ENCODE measurements at places on chromosomes 3 and 15.

GRCh38 chr3:181530584-181530983, 181.1 kb upstream of the SOX2 start:
- DNase-seq, result no peak

DNA sequence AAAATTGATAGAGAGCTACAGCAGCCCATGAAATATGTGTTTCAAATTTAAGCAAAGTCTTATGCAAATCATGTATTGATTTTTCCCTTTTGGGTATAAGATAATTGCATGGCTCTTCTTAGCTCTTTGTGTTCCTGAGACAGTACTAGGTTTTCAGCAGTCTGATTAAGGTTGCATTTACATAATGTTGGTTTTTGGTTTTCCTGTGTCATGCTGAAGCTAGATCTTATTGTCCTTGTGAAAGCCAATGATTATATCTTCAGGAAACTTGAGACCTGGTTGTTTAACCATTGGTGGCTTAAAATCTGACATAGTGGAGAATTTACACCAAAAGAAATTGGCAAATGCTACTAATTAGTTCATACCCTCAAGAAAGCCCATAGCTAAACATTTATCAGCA, 392.6 kb downstream of the ZPLD1 start:
- DNase-seq, result no peak

DNA sequence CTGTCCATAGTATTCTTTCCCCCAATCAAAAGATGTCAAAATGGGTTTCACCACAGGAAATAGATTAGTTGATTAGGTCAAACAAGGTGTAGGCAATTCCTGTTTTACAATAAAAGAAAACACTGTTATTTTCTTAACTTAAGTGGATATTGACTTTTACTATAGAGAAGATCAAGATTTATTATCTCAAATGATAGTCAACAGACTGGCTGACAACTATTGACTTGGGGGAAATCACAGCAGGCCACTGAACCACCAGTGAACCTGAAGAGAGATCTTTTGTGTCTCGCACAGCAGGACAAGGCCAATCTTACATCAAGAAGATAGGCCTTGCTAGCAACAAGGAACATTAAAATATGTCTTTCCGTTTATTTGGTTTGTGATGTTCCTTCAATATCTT, 1187.6 kb downstream of the SI start:
- DNase-seq, result no peak

DNA sequence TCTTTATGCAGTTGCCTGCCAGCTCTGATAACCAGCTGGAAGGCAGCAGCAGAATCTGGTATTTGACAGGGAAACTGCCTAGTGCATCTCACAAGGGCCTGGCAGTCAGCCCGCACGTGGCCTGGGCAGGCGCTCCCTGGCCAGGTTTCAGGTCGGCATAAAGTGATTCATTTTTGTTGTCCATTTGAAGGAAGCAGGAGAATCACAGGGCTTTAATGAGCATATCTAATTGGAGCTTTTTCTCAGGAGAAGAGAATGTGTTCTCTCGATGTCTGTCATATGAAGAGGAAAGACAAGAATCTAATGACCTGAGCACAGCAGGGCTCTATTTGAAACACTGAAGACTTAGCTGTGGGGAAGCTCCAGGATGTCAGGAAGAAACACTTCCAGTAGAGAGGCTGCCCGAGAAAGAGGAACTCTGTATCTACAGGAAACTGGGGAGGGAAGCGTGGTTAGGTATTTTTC, 98.8 kb upstream of the MB21D2 start:
- DNase-seq, result no peak

GRCh38 chr15:65611888-65612615, 1.1 kb upstream of the INTS14 start:
- DNase-seq, result no peak

DNA sequence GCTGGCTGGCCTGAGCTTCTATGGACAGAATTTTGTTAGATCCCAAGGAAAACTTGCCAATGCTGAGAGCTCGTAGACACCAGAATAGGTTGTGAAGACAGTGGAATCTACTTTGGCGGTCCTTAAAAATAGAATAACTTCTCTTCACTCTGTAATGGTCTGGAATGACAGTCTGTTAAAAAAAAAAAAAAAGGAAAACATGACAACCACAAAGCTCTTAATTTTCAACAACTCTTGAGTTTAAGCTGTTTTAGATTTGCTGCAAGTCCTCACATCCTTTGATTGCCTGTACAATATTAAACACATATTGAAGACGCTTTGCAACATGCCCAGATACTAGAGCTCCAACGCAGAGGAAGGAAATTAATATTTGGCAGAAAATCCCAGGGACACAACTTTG, 122.8 kb upstream of the GALNT15 start:
- no peak for DNase-seq

DNA sequence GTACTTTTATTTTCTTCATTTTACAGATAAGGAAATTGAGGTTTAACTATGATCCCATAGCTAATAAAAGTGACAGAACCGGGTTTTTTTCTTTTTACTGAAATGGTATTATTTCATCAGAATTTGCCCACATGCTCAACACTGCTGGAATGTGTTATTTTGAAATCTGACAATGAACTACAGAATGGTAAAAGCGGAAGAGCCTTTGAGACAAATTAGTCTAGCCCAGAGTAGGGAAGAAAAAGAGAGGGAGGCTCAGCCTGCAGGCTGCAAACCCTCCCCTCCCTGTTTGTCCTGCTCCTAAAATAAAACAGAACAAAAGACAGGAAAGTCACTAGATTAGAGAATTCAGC, 100.3 kb upstream of the LIPC start:
- DNase-seq, result no peak

- DNase-seq, result no peak
Observed at GRCh38 chr15:33029109-33029652, 165.3 kb downstream of the FMN1 start.

GRCh38 chr3:57559526-57559925, 3.5 kb downstream of the PDE12 start:
- DNase-seq, result no peak

DNA sequence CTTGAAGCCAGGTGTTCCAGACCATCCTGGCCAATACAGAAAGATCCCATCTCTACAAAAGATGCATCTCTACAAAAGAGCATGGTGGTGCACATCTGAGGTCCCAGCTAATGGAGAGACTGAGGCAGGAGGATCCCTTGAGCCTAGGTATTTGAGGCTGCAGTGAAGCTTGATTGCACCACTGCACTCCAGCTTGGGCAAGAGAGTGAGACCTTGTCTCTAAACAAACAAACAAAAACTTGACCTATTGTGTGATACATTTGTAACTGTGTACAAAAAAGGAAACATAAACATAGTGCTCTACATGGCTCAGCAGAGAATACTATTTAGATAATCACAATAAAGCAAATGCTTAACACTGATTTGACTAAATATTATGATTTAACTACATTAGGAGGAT, 18.7 kb downstream of the ANPEP start:
- DNase-seq, result no peak

DNA sequence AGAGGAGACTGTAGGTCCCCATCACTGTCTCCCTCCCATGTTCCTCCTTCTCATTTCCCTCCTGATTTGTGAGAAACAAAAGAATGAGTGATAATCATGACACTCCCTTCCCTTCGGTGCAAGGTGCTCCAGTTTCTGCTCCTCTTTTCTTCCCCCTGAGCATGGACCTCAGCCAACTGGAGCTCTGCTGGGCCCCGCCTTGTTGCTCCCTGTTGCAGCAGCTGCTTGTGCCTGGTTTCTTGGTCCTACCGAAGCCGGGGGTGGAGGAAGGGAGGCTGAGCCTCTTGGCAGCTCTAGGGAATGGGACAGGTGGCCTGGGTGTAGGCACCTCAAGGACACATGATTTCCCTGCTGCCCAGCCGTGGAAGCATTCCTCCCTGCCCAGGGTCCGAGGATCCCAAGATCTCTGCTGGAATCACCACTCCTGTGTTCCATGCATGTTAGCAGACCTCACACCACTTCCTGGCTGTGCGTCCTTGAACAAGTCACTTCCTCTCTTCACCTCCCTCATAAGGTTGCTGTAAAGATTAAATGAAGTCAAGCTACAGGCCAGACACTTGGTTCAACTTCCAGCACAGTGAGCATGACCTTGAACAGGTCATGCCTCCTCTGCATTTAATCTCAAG, 131.6 kb upstream of the ABHD17C start:
- DNase-seq, result no peak

DNA sequence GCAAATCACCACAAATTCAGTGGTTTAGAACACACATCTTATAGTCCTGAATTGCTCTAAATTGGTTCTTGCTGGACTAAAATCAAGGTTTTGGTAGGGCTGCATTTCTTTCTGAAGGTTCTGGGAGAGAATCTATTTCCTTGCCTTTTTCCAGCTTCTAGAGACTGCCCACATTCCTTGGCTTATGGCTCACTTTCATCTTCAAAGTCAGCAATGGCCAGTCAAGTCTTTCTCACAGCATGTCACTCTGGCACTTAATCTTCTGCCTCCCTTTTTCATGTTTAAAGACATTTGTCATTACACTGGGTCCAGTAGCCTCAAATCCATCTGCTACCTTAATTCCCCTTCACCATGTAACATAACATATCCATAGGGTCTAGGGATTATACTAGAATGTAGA, 149.0 kb downstream of the NEK10 start:
- no peak for DNase-seq

- DNase-seq, result no peak
Observed at GRCh38 chr3:108200024-108200423, 22.2 kb downstream of the IFT57 start.

- DNase-seq, result no peak
Observed at GRCh38 chr3:49614936-49615335, 59.2 kb upstream of the APEH start.

DNA sequence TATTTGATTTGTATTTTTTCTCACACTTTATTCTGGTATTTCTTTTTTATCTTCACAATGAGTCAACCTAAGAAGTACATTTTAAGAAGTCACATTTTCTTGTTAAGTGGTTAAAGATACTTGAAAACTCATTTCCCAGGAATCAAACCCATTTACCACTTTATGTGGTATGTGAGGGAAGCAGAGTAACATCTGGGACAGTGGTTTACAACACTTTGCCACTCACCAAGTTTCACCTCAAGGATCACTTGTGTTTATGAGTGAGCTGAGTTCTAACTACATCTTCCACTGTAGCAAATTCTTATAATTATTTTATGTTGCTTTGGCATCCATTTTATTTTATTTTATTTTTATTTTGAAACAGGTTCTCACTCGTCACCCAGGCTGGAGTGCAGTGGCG, 53.8 kb downstream of the IGSF11 start:
- DNase-seq, result no peak

- no peak for DNase-seq
Observed at GRCh38 chr15:70704731-70705130, 58.6 kb downstream of the UACA start.

DNA sequence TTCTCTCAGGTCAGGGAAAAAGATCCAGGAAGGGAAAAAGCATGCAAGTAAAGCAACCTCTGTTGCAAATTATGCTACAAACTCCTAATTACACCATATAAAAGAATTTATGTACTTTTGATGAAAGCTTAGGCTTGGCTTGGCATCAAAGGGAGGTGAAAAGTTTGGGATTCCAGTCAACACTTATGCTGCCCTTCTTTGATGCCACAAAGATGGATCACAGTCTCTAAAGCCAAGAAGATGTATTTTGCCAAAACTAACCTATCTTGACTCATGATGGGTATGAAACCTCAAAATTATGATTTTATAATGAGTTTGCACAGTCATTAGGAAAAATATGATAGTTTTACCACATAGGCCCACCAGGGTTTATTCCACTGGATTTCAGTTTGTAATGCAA, 101.0 kb upstream of the CCDC80 start:
- DNase-seq, result no peak

- no peak for DNase-seq
Observed at GRCh38 chr3:40258555-40258954, 51.0 kb upstream of the EIF1B start.

- DNase-seq, result no peak
Observed at GRCh38 chr15:88700716-88701115, 61.9 kb downstream of the ISG20 start.

DNA sequence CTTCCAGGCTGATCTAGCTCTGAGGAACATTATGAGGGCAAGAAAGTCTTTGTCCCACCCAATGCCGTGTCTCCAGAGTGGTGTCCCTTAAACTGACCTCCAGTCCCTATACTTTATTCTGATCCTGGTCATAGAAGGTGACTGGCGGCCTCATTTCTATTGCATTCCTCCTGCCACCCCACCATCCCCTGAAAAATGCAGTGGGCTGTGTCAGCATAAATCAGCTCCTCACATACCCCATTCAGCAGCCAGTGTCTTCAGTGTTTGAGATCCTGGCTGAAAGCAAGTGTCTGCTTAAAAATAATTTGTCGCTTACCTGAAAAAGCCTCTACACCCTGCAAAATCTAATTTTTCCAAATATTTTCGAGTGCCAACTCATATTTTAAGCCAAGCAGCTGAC, 346.1 kb downstream of the FEZF2 start:
- DNase-seq, result no peak

DNA sequence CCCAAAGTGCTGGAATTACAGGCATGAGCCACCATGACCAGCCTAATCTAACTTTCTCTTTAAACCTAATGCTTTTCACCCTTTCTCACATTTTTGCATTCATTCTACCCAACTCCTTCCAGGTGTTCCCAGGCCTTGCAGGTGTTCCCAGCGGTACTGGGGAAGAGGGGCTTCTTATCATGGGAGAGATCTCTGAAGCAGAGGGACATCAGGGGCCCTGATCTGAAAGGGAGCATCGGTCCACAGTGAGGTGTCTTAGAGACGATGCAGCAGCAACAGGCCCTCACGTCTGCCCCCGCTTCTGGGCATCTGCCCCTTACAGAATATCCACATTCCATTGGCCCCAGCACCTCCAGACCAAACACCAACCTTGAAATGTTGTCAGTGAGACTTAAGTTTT, 29.0 kb upstream of the BDH1 start:
- no peak for DNase-seq

GRCh38 chr15:63987796-63988378, 58.4 kb downstream of the DAPK2 start:
- no peak for DNase-seq

DNA sequence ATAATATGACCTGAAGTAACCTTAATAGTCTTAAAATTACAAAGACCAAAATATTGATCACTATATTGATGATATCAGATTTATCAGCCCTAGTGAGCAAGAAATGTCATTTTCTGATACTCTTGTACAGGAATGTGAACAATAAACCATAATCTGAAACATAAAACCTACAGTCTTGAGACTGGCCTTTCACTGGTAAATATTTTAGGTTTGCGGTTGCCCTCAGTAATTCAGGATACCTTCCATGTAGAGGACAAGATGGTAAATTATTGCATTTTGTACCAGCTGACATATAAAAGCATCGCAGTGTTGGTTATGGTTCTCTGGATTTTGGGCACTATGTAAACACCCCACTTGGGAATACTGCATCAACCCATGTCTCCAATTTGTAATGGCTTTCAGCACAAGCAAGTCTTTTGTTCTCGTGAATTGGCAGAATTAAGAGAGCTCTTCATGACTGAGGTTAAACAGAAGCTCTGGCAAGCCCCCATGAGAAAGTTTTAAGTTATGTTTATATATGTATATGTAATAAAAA, 128.5 kb downstream of the LMLN start:
- DNase-seq, result no peak

DNA sequence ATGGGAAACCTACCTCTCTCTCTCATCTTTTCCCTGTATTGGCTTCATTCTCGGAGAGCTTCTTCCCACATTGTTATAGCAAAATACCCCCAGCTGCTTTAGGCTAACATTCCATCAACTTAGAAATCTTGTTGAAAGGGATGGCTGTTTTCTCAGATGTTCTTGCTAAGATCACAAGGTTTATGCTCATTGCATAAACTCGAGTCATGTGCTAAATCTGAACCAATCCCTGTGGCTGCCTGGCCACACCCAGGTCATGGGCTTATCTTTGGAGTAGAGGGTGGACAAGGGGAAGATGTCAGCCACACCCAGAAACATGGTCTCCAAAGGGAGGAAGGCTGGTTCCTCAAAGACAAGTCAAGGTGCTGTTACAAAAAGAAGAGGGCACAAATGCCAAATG, 150.6 kb upstream of the UMPS start:
- no peak for DNase-seq
